ENCODE measurements at places on chromosomes 2 and 18.

GRCh38 chr2:239039479-239039861 is 191.6 kb downstream of the TWIST2 start:
- no peak for DNase-seq

- no peak for DNase-seq
Observed at GRCh38 chr2:236865052-236865451, 220.6 kb upstream of the COPS8 start.

DNA sequence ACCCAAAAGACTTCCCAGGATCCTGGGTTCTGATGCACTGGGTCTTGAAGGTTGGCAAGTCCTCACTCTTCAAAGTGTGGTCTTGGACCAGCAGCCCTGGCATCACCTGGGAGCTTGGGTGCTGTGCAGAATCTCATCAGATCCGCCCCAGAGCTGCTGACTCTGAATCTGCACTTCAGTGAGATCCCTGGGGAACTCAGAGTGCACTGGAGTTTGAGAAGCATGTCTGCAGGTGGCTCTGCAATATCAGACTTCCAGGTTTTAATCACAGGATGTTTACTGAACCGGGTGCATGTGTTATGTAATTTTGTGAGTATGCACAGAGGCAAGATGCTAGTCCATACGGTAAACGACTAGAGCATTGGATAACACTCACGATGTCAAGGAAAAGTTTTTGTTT is 58.0 kb upstream of the BOD1L2 start:
- no peak for DNase-seq

GRCh38 chr2:132871831-132872230 is 201.8 kb upstream of the LYPD1 start:
- DNase-seq = no peak

GRCh38 chr2:96386470-96386869 is 50.9 kb downstream of the NCAPH start:
- no peak for DNase-seq

Data from thoracic aorta (tissue), 2 donors.